Central memory CD8-positive, alpha-beta T cell (primary cell): ENCODE measurements at places on chromosomes 16 and 17.
A peak's percentile ranks its signal among the peaks of the same experiment; 100 is the strongest.

DNA sequence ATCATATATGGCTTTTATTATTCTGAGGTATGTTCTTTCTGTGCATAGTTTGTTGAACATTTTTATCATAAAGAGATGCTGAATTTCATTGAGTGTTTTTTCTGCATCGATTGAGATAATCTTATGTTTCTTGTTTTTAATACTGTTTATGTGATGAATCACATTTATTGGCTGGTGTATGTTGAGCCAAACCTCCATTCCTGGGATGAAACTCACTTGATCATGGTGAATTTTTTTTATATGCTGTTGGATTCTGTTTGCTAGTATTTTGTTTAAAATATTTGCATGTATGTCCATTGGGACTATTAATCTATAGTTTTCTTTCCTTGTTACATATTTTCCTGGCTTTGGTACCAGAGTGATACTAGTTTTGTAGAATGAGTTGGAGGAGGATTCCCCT is 500.2 kb downstream of the CDH11 start:
- H3K27ac ChIP-seq, result no peak overlapping the region
- no peak overlapping the region for H3K4me3 ChIP-seq
- no peak for DNase-seq
- H3K4me1 ChIP-seq, result no peaks in the 10 kb centered on the region

DNA sequence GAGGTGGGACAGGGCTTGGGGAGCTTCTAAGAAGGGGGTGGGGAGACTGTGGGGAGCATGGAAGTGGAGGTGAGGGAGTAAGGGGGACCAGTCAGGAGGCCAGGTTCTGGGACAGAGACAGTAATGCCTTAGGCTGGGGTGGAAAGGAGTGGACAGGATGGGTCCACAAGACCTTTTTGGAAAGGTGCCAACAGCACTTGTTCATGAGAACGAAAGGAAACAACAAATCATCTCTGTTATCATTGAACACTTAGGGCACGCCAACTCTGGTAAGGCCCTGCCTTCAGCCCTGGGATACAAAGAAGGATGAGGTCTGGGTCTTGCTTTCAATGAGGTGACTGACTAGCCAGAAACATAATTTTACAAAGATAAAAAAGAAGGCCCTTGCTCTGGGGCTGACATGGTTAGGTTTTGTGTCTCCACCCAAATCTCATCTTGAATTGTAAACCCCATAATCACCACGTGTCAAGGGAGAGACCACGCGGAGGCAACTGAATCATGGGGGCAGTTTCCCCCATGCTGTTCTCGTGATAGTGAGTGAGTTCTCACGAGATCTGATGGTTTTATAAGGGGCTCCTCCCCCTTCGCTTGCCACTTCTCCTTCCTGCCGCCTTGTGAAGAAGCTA is 113.8 kb downstream of the SLC39A11 start:
- H3K27ac ChIP-seq, result no peak overlapping the region
- peaks cover 2% of the 10 kb centered on the region for H3K36me3 ChIP-seq
- peaks cover 20% of the 10 kb centered on the region for H3K4me1 ChIP-seq
- DNase-seq, result no peak
- no peak overlapping the region for H3K4me3 ChIP-seq

DNA sequence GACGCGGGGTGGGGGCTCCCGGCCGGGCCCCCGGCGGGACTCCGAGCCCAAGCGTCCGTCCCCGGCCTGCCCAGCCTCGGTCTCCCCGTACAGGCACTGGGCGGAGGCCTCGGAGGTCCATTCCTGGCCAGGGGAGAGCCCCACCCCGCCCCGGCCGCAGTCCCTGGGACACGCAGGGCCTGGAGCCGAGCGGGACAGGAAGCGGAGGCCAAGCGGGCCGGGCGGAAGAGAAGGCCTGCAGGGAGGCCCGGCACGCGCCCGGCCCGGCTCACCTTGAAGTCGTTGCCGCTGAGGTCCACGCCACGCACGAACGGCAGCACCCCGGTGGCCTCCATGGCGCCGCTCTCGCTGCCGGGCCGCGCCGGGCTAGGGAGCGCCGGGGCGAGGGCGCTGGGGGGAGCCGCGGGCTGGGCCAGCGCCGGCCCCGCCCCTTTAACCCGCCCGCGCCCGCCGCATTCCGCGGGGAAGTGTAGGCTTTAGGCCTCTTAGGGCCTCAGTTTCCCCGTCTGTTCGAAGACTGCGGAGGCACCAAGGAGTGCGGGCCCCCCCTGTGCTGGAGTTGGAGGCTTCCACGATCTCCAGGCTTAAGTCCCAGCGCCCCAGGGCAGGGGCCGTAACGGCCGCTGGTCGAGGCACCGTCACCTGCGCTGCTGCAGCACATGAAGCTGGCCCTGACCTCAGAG is at the start of gene FLII:
TSS of gene FLII (minus strand) at position 383 of the 683 bp plus-strand sequence. CDS start at position 335, 48 bp downstream.
- H3K36me3 ChIP-seq, result peaks cover 25% of the 10 kb centered on the region
- peak within 1 kb of the TSS; percentile 89 for H3K27ac ChIP-seq
- H3K4me3 ChIP-seq, result peak within 1 kb of the TSS; percentile 98
- peaks cover 33% of the 10 kb centered on the region for H3K4me1 ChIP-seq

GRCh38 chr17:78294776-78295175 is 63.3 kb downstream of the TMEM235 start:
- H3K36me3 ChIP-seq, result no peaks in the 10 kb centered on the region
- H3K27me3 ChIP-seq, result no peaks in the 10 kb centered on the region
- H3K4me1 ChIP-seq, result no peaks in the 10 kb centered on the region
- H3K4me3 ChIP-seq, result no peak overlapping the region
- no peak overlapping the region for H3K27ac ChIP-seq
- DNase-seq, result no peak

DNA sequence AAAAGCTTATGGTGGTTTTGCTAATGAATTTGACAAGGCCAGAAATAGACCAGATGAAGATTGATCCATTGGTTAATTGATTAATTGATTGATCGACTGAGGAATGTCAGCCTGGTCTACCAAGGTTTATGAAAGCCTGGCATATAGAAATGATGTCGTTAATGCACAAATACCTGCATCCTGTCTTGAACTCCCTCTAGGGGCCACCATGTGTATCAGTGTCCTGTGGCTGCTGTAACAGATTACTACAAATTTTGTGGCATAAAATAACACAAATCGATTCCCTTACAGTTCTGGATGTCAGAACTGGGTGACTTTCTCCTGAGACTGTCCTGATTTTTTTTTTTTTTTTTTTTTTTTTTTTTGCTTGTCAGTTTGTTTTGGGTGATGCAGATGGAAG is 553.2 kb downstream of the MAF start:
- peaks cover 20% of the 10 kb centered on the region for H3K4me1 ChIP-seq
- DNase-seq, result no peak
- H3K27me3 ChIP-seq, result no peaks in the 10 kb centered on the region
- no peak overlapping the region for H3K27ac ChIP-seq
- H3K4me3 ChIP-seq, result no peak overlapping the region

DNA sequence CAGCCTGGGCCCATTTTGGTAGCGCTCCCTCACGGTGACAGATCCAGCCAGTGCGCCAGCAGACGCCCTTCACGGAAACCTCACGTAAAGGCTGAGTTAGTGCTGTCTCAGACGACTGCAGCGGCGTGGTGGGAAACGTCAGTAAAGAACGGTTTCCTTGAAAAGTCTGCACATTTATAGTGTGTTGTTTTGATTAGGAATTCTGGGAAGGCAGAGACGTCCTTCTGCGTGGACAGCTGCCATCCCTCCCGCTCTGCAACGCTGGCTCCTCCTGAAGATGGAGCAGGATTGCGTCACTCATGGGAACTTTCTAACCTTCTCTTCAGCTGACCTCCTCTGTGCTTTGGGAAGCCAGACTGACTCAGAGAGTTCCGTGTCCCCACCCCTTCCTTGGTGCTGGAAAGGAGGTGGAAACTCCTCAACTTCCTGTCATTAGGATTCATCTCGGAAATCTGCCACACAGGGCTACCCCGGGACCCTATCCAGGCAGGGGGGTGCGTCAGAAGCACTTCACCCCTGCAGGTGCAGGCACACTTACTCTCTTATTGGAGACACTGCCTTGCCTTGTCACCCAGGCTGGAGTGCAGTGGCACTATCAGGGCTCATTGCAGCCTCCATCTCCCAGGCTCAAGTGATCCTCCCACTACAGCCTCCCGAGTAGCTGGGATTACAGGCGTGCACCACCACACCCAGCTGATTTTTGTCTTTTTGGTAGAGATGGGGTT is 24.3 kb upstream of the CRISPLD2 start:
- H3K4me3 ChIP-seq, result no peak overlapping the region
- no peaks in the 10 kb centered on the region for H3K4me1 ChIP-seq
- DNase-seq, result no peak

DNA sequence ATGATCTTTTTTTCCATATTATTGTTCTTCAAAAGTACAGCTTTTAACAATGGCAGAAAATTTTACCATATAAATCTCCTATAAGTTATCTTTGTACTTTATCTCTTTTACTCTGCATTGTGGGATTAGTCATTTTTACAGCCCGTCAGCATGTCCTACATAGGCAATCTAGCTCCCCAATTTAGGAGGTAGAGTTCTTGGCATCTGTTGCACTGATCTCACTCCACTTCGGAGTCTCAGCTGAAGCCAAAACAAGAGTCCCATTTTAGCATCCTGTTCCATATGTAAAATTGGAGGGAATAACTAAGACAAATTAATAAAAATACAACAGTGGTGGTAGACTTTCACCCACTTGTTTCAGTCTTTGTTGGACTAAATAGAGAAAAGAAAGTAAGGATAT is 31.1 kb upstream of the PRSS54 start:
- peaks cover 57% of the 10 kb centered on the region for H3K27me3 ChIP-seq
- H3K4me3 ChIP-seq, result no peak overlapping the region
- no peaks in the 10 kb centered on the region for H3K36me3 ChIP-seq
- no peaks in the 10 kb centered on the region for H3K4me1 ChIP-seq
- DNase-seq, result no peak
- H3K27ac ChIP-seq, result no peak overlapping the region

GRCh38 chr17:65122836-65123756 is 14.1 kb upstream of the RGS9 start:
- peak overlapping the region; percentile 92 for H3K4me3 ChIP-seq
- H3K4me1 ChIP-seq, result peaks cover 21% of the 10 kb centered on the region
- peak overlapping the region; percentile 95 for H3K27ac ChIP-seq
- H3K27me3 ChIP-seq, result peaks cover 10% of the 10 kb centered on the region

DNA sequence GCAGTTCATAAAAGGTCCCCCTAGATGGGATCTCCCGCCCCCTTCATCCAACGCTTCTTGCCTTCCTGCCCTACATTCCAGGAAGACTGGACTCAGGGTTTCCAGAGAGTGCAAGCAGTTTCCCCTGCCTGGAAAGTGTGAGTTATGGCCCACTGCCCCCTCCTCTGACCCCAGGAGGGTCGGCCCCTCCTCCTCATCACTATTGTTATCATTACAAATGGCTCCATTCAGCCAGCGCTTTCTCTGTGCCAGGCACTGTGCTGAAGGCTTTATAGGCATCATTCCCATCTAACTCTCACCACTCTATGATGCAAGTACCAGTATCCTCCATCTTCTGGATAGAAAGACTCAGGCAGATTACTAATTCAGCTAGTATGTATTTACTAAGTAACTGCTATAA is 90.7 kb downstream of the USP31 start:
- peaks cover 67% of the 10 kb centered on the region for H3K27me3 ChIP-seq
- H3K36me3 ChIP-seq, result no peaks in the 10 kb centered on the region
- no peak overlapping the region for H3K4me3 ChIP-seq

DNA sequence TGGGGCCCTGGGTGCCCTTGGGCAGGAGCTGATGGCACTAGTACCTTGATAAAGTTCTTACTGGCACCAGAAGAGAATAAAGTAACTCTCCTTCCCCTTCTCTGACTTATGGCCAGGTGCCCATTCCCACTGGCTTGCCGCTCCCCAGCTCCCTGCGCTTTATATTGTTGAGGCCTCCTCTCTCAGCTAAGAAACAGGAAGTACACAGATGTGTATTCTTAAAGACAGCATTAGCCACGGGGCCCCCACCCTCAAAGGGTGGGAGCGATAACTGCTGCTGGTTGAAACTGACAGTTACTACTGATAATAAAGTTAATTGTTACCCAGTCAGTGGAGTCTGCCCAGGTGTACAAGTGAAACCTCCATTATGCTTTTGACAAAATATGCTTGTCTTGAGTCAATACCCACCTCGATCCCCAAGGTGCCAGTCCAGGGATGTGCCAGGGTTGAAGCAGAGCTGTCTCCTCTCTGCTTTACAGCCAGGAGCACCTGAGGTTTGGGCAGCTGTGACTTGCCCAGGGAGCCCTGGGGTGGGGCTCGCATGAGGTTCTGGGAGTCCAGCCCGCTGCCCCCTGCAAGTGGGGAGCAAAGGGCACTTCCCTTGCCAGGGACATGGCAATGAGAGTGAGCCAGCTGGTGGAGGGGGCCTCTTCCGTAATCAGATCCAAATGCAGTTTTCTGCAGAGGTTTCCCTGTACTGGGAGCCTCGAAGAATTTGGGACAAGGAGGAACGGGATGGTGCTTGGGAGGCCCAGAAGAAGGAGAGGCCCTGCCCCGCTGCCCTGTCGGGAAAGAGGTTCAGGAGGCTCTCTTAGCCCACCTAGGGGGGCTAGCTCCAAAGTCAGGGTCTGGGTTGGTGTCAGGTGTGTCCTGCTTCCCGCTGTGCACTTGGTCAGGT is 5.4 kb upstream of the CLDN9 start:
- H3K27ac ChIP-seq, result no peak overlapping the region
- peaks cover 11% of the 10 kb centered on the region for H3K27me3 ChIP-seq
- H3K4me1 ChIP-seq, result peaks cover 20% of the 10 kb centered on the region
- H3K36me3 ChIP-seq, result peaks cover 3% of the 10 kb centered on the region
- DNase-seq, result no peak

GRCh38 chr17:360092-360750 is 7.6 kb upstream of the RPH3AL start:
- DNase-seq, result no peak
- no peaks in the 10 kb centered on the region for H3K27me3 ChIP-seq
- no peak overlapping the region for H3K27ac ChIP-seq
- no peak overlapping the region for H3K4me3 ChIP-seq
- peaks cover 3% of the 10 kb centered on the region for H3K36me3 ChIP-seq

DNA sequence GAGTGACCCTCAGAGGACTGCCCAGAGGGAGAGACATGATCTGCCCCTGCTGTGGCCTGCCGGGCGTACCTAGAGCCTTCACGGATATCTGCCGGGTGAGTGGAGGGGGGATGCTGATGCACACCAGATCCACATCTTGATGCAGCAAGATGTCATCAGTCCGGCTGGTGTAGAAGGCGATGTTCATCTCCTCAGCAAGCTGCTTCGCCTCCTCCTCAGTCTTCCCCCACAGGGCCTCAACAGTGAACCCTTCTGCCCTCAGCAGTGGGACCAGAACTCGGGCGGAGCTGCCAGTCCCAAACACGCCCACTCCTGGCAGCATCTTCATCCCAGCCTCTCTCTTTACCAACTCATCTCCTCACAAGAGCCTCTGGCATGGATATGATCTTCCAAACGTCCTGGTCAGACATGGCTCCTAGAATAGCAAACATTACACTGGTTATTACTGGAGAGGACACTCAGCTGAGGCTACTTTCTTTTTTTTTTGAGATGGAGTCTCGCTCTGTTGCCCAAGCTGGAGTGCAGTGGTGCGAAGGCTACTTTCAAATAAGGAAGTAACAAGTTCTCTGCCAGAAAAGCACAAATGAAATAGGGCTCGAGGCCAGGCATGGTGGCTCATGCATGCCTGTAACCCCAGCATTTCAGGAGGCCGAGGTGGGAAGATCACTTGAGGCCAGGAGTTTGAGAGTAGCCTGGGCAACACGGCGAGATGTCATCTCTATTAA is 18.9 kb downstream of the C16orf86 start:
- peaks cover 3% of the 10 kb centered on the region for H3K36me3 ChIP-seq
- no peak for DNase-seq
- H3K4me1 ChIP-seq, result no peaks in the 10 kb centered on the region
- H3K27ac ChIP-seq, result no peak overlapping the region
- H3K4me3 ChIP-seq, result no peak overlapping the region
